ENCODE measurements at places on chromosomes 7 and 10. TPM values are rescaled to one million over a fixed set of nuclear protein-coding genes. Genes with fewer than 3 reads are reported as not detected.

The AKR1B15 gene
- polyA plus RNA-seq, result not detected

The CABCOCO1 gene
- not detected for polyA plus RNA-seq

The TMEM176B gene
- polyA plus RNA-seq, result 1,317 TPM

The ECHDC3 gene
- 144 TPM for polyA plus RNA-seq

The CPA4 gene
- polyA plus RNA-seq, result not detected

The NOS3 gene
- polyA plus RNA-seq, result 1.6 TPM

The PHKG1 gene
- polyA plus RNA-seq, result 0.18 TPM

The NPC1L1 gene
- 14.2 TPM for polyA plus RNA-seq

The PAX4 gene
- polyA plus RNA-seq, result not detected

DNA sequence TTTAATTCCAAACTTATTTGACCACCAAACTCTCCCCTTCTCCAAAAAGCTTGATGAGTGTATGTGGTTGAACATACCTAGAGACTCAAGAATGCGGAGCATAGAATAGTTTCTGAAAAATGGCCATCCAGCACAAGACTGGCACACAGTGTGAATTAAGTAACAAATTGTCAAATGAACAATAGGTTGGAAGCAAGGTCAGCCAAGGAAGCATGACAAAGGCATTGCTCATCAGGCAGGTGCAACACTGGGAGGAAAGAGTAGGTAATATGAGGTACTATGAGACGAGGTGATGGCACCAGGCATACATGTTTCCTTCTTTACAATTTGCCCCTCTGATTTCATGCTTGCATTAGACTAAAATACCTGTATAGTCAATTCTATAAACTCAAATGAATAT, 73.7 kb downstream of the DKK1 start:
- H3K36me3 ChIP-seq, result no peaks in the 10 kb centered on the region
- no peak overlapping the region for H3K27ac ChIP-seq
- no peaks in the 10 kb centered on the region for H3K27me3 ChIP-seq
- DNase-seq, result no peak
- H3K4me3 ChIP-seq, result no peak overlapping the region

DNA sequence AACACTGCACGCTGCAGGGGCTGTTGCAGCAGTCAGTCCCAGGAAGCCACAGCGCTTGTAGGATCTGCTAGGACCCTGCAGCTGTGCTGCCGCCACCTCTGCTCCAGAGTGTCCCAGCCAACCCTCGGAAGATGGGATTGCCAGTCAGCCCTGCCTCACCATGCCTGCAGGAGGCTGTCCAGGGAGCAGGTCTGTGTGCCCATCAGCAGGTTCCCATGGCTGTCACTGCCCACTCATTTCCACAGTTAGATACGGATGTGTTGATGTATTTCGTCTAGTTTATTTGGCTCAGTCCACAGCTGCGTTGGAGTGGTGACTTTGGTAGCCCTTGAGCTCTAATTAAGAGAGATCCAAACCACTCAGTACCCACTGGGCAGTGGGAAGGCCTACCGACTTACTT, 35.7 kb downstream of the SHH start:
- peaks cover 31% of the 10 kb centered on the region for H3K36me3 ChIP-seq
- H3K27ac ChIP-seq, result no peak overlapping the region
- no peaks in the 10 kb centered on the region for H3K4me1 ChIP-seq
- H3K4me3 ChIP-seq, result no peak overlapping the region
- no peaks in the 10 kb centered on the region for H3K27me3 ChIP-seq

- H3K4me1 ChIP-seq, result no peaks in the 10 kb centered on the region
- no peak overlapping the region for H3K4me3 ChIP-seq
- H3K36me3 ChIP-seq, result no peaks in the 10 kb centered on the region
- H3K27me3 ChIP-seq, result no peaks in the 10 kb centered on the region
- DNase-seq, result no peak
- H3K27ac ChIP-seq, result no peak overlapping the region
Measured at GRCh38 chr7:95636140-95636940, 40.0 kb upstream of the PDK4 start.

- H3K4me3 ChIP-seq, result no peak overlapping the region
- DNase-seq, result no peak
- H3K27ac ChIP-seq, result no peak overlapping the region
- no peaks in the 10 kb centered on the region for H3K4me1 ChIP-seq
- H3K36me3 ChIP-seq, result no peaks in the 10 kb centered on the region
Measured at GRCh38 chr7:85730012-85730411, 543.2 kb upstream of the SEMA3D start.

- H3K4me1 ChIP-seq, result no peaks in the 10 kb centered on the region
- no peak overlapping the region for H3K27ac ChIP-seq
- H3K27me3 ChIP-seq, result no peaks in the 10 kb centered on the region
- H3K36me3 ChIP-seq, result no peaks in the 10 kb centered on the region
- DNase-seq, result no peak
Measured at GRCh38 chr7:148347981-148348380, 242.6 kb upstream of the C7orf33 start.

DNA sequence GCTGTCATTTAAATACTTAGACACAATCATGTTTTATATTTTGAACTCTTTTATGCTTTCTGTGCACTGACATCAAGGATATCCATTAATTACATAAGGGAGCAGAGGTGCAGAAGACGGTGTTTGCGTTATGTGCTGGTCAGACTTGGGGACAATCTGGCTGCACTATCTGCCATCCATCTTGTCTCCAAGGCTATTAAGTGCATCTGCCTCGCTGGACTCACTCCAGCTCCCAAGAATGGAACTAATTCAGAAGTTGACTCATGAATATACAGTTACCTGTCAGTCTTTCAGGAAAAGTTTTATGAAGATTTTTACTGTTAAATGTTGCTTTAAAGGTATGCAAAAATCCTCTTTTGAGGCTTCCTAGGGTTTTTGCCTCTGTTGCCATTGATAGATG, 391.0 kb downstream of the SUGCT start:
- no peaks in the 10 kb centered on the region for H3K36me3 ChIP-seq
- no peak overlapping the region for H3K4me3 ChIP-seq
- H3K4me1 ChIP-seq, result no peaks in the 10 kb centered on the region
- H3K27ac ChIP-seq, result no peak overlapping the region

DNA sequence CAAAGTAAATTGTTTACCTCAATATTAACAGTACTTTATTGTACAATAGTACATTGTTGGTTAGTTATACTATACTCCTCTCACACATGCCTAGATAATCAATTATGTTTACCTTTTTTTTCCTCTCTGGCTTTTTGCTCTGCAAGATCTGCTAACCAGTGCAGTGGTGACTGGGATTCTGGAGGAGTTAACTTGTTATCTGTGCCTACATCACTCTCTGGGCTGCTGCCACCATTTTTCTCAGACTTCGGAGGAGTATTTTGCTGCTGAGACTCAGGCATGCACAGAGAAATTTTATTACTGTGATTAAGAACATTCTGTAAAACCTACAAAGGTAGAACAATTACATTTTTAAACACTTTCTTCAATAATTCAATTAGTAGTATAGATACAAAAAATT, 59.7 kb downstream of the NRBF2 start:
- peaks cover 49% of the 10 kb centered on the region for H3K36me3 ChIP-seq
- DNase-seq, result no peak
- H3K4me1 ChIP-seq, result no peaks in the 10 kb centered on the region
- no peaks in the 10 kb centered on the region for H3K27me3 ChIP-seq
- H3K27ac ChIP-seq, result no peak overlapping the region

GRCh38 chr10:127619546-127620325, 70.6 kb downstream of the NPS start:
- no peaks in the 10 kb centered on the region for H3K36me3 ChIP-seq
- H3K27me3 ChIP-seq, result no peaks in the 10 kb centered on the region
- H3K27ac ChIP-seq, result no peak overlapping the region
- H3K4me1 ChIP-seq, result no peaks in the 10 kb centered on the region

GRCh38 chr10:88861036-88861435, 9.4 kb upstream of the ANKRD22 start:
- H3K27me3 ChIP-seq, result no peaks in the 10 kb centered on the region
- H3K27ac ChIP-seq, result no peak overlapping the region
- no peaks in the 10 kb centered on the region for H3K36me3 ChIP-seq
- no peak for DNase-seq
- H3K4me1 ChIP-seq, result no peaks in the 10 kb centered on the region

DNA sequence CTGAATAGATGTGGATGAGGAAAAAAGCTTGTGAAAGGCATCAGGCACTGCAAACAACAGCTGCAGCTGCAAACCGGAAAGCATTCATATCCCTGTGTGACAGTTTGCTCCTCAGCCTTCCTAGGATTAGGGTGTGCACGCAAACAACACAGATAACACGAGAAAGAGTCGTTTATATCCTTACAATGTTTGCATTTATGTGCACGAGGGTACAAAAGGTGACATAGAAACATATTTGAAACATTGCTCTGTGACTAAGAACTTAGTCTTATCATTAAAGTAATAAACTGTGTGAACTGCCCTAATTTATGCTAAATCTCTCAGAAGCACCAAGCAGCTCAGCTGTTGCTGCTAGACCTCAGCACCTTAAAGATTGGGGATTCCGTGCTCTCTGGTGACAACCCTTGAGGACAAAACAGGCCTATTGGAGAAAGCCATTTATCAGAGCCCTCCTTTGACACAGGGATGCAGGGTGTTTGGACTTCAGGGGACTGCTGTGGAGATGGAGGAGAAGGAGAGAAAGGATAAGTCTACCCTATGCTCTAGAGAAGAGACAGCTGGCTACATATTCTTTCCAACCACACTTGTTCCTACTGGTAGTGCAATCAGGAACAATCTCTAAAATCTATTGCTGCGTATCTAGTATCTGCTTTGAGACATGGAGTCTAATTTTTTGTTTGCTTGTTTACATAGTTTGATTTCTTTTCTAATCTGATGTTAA, 176.2 kb downstream of the GNAT3 start:
- no peaks in the 10 kb centered on the region for H3K4me1 ChIP-seq
- H3K4me3 ChIP-seq, result no peak overlapping the region
- DNase-seq, result no peak
- no peaks in the 10 kb centered on the region for H3K27me3 ChIP-seq

- no peak overlapping the region for H3K4me3 ChIP-seq
- no peak for DNase-seq
- no peaks in the 10 kb centered on the region for H3K4me1 ChIP-seq
Measured at GRCh38 chr7:20408467-20408826, 77.7 kb downstream of the ITGB8 start.

- H3K27me3 ChIP-seq, result no peaks in the 10 kb centered on the region
- peaks cover 2% of the 10 kb centered on the region for H3K4me1 ChIP-seq
- no peak overlapping the region for H3K27ac ChIP-seq
- H3K4me3 ChIP-seq, result no peak overlapping the region
- no peaks in the 10 kb centered on the region for H3K36me3 ChIP-seq
Measured at GRCh38 chr10:77051837-77052236, 585.8 kb downstream of the KCNMA1 start.

DNA sequence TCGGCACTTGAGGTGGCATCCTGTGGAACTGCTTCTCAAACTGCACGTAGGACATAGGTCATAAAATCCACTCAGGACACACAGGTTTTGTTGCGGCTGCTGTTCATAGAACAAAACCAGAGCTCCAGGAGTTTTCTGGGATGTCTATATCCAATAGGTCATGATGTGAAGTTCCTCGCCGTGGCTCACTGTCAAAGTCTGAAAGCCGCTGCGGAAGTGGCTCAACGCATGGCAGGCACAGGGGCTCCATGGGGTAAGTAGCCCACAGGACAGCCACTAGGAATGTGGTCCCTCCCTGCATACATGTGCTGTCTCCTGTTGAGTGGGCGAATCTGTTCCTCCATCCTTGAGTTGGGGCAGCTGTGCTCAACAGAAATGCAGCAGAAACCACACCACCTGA, 72.2 kb downstream of the PRKAG2 start:
- no peaks in the 10 kb centered on the region for H3K27me3 ChIP-seq
- H3K4me1 ChIP-seq, result peaks cover 14% of the 10 kb centered on the region
- no peak overlapping the region for H3K4me3 ChIP-seq
- H3K36me3 ChIP-seq, result no peaks in the 10 kb centered on the region

DNA sequence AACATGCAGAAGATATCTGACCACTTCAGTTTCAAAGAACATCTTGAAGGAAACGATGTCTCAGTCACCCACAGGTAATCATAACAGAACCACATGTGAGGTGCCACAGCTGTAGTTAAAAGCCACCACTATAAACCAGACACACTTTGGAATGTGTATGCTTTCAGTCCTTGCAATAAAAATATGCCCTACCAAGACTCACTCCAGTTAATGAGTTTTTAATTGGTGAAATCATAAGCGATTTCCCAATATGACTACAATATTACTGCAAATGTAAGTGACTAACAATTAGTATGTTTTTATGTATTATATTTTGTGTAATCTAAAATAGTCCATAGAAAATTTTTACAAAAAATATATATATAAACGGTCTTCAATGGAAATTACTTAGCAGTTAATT, 428.2 kb downstream of the PARD3 start:
- no peak for DNase-seq
- no peaks in the 10 kb centered on the region for H3K27me3 ChIP-seq
- no peak overlapping the region for H3K27ac ChIP-seq
- H3K4me1 ChIP-seq, result no peaks in the 10 kb centered on the region

DNA sequence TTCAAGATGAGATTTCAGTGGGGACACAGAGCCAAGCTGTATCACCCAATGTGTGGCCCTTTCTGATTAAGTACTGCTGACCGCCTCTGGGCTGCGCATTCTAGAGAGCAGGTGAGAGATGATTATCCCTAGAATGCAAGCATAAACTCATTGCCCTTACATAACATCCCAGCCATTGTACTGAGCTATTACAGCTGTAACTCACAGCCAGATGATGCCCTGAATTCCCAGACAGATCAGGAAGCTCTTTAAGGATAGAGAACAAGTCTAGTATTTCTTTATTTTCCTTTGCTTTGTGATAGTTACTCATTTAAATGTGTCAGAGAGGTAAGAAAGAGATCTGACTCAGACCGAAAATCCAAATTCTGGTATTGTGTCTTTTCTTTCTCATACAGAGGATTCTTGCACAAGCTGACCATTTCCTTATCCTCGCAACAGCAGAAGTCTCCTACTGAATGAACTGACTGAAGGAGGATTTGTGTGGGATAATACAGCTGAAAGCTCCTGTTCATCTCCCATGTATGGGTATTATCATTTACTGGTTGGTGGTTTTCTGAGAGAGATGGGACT, 58.4 kb downstream of the ZNF22 start:
- no peaks in the 10 kb centered on the region for H3K27me3 ChIP-seq
- no peak overlapping the region for H3K4me3 ChIP-seq
- no peaks in the 10 kb centered on the region for H3K36me3 ChIP-seq
- DNase-seq, result no peak
- H3K4me1 ChIP-seq, result no peaks in the 10 kb centered on the region
- no peak overlapping the region for H3K27ac ChIP-seq

Data from liver (tissue), 10 donors.